ENCODE measurements at places on chromosomes 6 and 20.

DNA sequence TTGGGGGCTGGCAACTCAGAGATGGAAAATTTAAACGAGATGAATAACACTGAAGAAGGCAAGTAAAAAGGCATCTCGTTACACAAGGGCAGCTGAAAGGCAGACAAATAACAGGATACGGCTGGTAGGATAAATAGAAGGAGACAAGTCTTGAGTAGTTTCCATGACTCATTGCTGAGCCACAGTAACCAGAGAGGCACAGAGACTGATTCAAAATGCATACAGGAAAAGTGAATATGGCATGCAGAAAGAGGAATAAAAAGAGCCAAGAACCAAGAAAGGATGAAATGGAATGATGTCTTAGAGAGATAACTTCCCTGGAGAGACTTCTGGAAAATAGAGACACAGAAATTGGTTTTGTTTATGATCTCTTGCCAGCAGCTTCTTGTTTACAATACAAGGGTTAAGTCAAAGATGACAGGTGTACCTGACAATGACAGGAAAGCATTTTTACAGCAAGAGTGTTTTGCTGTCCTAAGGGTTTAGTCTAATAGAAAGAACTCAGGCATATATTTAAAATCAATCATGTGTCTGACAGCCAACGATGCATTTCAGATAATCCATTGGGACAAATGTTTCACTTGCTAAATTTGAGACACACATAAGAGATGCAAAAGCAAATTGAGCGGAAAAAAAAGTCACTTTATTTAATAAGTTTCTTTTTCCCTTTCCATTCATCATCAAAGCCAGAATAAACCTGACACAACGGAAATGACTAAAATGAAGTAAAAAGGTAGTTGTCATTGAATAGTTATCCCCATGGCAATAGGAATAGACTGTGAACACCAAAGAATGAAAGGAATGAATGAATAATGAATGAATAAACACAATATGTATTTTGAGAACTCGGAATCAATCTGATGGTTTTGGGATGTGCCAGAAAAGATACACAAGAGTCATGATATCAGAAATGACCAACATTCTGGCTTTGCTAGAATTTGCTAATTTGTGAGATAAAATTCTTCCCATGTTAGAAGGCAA, 68.0 kb upstream of the KCNQ5 start:
- DNase-seq = peak; percentile 84

DNA sequence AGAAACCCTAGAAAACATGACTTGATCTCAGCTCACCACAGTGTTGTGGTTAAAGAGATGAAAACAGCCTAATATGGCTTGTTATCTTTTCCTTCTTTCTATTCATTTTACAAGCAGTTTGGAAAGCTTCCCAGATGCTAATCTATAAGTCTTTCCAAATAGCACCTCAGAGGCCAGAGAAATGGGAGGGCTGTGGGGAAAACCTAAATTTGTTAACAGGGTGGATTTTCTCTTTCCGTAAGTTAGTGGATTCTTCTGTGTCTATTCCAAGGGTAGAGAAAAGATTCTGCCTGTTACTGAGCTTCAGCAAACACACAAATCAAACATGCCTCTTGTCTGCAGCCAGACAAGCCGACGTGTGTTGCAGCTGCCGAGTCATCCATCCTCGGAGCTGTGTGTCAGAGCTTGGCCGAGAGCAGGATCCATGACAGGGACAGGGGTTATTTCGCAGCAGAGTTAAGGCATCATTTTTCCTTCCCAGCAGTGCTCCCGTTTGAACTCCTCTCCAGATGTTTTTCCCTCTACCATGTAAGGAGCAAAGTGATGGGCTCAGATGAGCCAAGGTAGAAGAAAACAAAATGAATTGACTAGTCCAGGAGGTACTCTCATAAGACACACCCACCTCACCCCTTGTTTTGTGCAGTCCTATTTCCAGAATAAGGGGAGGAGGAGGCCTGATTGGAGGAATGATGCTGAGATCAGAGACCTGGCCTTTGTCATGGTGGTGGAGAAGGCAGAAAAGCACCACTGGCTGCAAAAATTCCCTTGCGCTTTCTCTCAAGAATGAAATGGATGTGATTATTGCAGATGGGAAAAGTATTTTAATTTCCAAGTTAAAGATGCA, 560.0 kb downstream of the C6orf118 start:
- DNase-seq = no peak

DNA sequence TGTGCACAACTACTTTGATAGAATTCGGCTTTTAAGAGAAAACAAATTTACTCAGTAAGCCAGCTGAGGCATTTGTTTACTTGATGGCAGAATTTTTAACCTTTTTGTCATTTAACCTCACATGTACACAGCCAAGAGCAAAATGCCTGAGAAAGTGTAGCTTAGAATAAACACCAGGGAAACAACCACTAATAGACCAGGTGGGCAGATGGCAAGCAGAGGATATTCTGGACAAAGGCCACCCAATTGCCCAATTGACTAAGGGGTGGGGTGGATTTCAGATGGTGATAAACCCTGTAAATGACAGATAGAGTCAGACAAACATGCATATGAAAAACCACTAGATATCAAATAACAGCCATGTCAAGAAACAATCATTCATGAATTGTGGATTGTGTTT, 190.7 kb upstream of the FBXL4 start:
- no peak for DNase-seq

DNA sequence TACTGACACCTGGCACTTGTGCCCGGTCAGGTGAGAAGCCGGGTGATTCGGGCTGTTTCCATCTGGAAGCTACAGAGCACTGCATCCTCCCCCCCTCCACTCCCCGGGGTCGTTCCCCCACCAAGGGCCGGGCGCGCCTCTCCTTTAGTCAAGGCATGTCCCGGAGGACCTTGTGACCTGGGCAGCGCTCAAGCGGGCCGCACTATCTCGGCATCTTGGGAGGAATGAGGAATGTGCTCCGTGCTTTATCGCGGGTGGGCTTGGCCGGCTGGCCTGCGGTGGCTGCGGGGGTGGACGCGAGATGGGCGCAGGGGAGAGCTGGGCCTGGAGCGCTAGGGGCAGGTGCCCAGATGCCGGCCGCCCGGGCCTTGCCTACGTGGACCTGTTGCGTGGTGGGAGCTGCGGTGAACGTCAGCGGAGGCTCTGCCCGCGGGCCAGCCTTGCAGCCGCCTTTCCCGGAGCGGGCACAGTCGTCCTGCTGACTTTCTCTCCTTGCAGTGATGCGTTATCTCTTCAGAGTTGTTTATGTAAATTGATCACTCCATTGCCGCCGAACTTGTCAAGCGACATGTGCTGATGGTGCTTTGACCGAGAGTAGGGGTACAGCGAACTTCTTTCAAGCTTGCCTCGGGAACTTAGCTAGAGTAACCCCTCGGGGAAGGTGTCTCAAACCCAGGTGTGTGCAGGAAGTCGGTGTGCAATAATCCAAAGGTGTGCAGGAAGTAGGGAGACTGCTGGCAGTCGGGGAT, 1.1 kb downstream of the LRRC1 start:
- DNase-seq = no peak

GRCh38 chr20:9402141-9402540, 112.2 kb upstream of the LAMP5 start:
- DNase-seq = no peak

- DNase-seq = no peak
These were observed 28.5 kb downstream of the BCL2L1 start for GRCh38 chr20:31693987-31694661.

GRCh38 chr6:169445661-169446581, 192.3 kb upstream of the THBS2 start:
- no peak for DNase-seq

GRCh38 chr6:165266621-165267020, 42.8 kb downstream of the C6orf118 start:
- DNase-seq = no peak

- peak; percentile 17 for DNase-seq
These were observed 199.8 kb downstream of the PLCB1 start for GRCh38 chr20:8331740-8332412.

- DNase-seq = no peak
These were observed 97.5 kb downstream of the CDH4 start for GRCh38 chr20:61349447-61350165.

DNA sequence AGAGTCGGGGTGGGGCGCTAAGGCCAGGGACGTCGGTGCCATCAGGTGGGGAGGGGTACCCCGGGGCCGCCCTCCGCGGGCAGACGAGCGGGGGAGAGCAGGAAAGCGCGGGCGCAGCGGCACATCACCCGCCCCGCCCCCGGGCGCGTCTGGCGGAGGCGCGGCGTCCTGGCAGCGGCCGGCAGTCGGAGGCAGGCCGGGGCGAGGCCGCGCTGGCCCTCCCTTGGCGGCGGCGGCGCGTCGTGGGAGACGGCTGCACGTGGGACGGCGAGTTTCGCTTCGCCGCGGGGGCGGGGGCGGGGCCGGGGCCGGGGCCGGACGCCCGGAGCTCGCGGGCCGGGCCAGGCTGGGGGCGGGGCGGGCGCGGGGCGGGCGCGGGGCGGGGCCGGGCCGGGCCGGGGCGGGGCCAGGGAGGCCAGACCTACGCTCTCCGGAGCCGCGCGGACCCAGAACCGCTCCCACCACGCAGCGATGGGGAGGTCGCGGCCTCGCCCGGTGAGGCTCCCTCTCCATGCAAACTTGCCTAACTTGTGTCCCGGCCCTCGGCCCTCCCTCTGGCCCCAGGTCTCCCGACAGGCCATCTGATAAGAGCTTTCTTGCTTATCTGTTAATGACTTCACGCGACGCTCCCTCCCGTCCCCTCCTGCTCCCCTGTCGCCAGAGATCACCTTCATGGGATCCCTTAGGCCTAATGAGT, 12.5 kb downstream of the ITPR3 start:
- DNase-seq = no peak

- no peak for DNase-seq
These were observed 106.3 kb upstream of the NXT1 start for GRCh38 chr20:23244156-23244915.

- peak; percentile 93 for DNase-seq
These were observed 213.0 kb upstream of the CITED2 start for GRCh38 chr6:139587469-139587868.

- DNase-seq = no peak
These were observed 192.0 kb downstream of the LRFN2 start for GRCh38 chr6:40395066-40395697.

DNA sequence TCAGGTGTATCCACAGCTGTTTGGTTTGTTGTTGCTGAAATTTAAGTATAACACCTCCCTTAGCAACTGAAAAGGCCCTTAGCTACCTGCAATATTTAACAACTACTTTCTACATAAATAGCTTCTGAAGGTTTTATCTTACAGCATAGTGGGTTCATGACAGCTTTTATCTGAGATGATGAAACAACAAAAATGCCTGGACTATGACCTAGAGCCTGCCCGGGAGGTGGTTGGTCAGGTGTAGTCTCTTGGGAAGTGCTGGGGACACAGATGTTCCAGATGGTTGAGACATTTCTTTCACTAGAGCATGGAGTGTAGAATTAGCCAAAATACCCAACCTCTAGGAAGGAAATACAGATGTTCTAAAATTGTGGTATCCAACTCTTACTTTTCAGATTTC, 705.4 kb downstream of the MAFB start:
- no peak for DNase-seq

DNA sequence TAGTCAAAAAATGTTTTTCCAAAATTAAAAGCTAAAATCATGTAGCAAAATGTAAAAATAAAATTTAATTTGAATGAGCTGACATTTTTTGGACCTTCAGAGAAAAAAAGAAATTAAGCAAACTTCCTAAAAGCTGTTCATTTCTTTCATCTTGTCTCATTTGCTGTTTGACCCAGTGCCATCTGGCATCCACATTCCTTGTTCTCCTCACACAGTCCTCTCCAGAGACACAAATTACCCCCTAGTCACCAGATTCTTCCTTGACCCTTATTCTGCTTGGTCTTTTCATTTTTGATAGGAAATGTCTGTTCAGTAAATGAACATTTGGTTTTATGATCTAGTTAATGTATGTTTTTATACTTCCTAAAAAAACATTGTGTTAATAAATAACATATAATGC, 55.2 kb downstream of the HDDC2 start:
- DNase-seq = no peak

GRCh38 chr20:2296524-2297356, 939 bp downstream of the TGM3 start:
- DNase-seq = no peak

All from non-pigmented ciliary epithelial cell (primary cell).